Neural crest cell (in vitro differentiated cells): ENCODE measurements at places on chromosomes 3 and 15. TPM values are rescaled to one million over a fixed set of nuclear protein-coding genes. Genes with fewer than 3 reads are reported as not detected.

PPP1R14D gene
- total RNA-seq: not detected in 2 replicates

PRSS50 gene
- total RNA-seq: 0.35 and 0.39 TPM in 2 replicates

CGNL1 gene
- 1.2 and 1.3 TPM in 2 replicates for total RNA-seq

CMTM8 gene
- 4.4 TPM in 2 replicates for total RNA-seq

DNA sequence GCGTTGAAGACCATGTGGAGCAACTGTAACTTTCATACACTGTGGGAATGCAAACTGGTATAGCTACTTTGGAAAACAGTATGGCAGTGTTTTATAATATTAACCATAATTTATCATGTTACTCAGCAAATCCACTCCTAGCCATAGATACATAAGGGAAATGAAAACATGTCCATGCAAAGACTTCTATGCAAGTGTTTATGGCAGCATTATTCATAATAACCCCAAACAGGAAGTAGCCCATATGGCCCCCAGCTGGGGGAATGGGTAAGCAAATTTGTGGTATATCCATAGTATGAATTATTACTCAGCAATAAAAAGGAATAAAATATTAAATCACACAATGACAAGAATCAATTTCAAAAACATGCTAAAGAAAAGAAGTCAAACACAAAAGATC lies 23.0 kb upstream of the GATA2 start:
- DNase-seq: no peak

GRCh38 chr3:170259907-170260306 lies 37.7 kb downstream of the PRKCI start:
- no peak for DNase-seq

GRCh38 chr3:64872345-64872744 lies 184.5 kb upstream of the ADAMTS9 start:
- no peak for DNase-seq

- no peak for DNase-seq
These were observed 154.4 kb downstream of the PEX5L start for GRCh38 chr3:179882292-179882691.

- no peak for DNase-seq
These were observed 105.5 kb downstream of the SEMA5B start for GRCh38 chr3:122921791-122922651.

DNA sequence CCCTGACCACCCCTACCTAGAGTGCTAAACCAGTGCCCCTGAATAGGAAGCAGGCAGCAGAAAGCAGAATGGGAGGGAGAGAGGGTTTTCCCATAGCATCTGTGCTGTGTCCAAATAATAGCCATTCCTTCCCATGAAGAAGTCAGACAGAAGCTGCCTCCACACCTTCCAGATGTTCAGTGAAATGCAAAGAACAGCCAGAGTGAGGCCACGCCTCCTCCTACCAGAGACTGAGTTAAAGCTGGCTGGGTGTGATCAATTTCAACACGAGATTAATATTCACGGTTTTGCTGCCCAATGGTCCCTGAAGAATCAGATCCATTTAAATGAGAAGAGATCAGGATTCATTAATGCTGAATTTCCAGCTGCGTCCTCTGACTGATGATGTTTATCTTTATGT lies 111.8 kb downstream of the SRGAP3 start:
- DNase-seq: no peak

GRCh38 chr3:68973639-68974038 lies 39.8 kb downstream of the EOGT start:
- DNase-seq: no peak

DNA sequence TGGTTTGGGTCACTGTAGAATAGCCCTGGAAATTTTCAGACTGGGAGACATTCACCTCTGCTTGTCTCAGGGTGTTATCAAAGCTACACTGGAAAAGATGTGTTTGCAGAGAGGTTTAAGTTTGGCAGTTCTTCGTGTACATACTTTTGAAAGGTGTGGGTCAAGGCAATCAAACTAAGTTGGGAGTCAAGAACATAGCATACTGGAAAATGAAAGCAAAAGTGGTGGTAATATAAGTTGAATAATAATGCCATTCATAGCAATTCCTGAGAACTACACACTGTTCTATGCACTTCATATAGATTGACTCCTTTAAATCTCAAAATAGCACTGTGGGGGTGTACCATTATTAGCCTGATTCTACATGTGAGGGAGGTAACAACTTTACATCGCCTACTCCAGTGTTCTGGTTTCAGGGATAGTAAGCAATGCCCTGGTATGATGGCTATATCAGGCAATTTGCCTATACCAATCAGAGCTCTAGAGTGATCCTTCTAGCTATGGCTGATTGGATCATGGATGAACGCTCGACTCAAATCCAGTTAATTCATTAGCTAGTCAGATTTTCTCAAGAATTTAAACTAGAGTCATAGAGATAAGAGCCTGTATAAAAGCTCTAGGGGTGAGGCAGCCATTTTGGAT lies 44.6 kb upstream of the RASGRP1 start:
- no peak for DNase-seq

DNA sequence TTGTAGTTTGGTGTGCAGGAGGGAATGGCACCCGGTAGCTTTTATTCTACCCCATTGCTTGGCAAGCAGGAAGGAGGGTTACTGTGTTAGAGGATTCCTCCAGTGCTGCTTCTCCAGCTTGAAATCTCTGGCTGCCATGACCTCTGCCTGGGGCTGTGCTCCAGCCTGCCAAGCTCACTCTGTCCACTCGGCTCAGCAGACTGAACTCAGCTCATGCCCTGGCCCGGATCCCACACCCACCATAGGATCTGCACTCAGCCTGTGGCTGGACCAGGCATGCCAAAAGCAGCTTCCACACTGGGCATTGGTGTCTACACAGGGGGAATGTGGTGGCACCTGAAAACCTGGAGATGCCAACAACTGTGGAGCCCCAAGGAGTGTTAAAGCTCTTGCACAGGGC lies 26.3 kb downstream of the CLDN16 start:
- DNase-seq: no peak

DNA sequence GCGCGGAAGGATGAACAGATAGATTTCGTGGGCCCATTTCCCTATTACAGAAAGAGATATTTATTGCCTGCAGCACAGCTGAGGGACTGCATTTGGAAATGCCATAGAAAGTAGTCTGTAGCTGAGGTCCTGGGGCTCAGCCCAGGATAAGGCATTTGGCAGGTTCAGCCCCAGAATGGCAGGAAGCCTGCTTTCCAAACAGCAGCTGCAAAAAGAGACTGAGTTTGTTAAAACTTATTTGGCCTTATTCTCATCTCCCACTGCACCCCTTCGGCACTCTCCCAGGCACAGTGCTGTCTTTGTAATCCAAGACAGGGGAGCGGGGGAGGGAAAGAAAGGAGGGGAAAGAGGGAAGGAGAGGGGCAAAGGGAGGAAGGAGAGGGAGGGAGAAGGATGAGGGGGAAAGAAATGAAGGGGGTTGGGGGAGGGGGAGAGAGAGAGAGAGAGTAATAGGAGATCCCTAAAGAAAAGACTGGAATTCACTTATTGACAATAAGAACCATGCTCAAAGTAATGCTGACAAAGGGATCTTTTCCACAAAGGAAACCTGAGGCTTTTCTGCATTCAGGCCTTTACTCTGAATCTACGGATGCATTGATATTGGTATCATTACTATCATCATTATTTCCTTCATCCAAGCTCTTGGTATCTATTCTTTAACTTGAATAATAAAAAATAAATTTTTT lies 94.0 kb upstream of the LRRN1 start:
- DNase-seq: no peak
